ENCODE measurements at places on chromosomes 6 and 20. TPM values are rescaled to one million over a fixed set of nuclear protein-coding genes. Genes with fewer than 3 reads are reported as not detected.

- ATAC-seq = no peak
These were observed 861 bp upstream of the HLA-A start for GRCh38 chr6:29941471-29941870.

GRCh38 chr20:32391003-32391402, 32.9 kb downstream of the ASXL1 start:
- ATAC-seq = no peak

GRCh38 chr6:125153391-125154117, at the start of gene TPD52L1:
Gene TPD52L1 (plus strand): TSS chr6:125153773. CDS start chr6:125153952, 179 bp downstream.
- peak; percentile 94 for ATAC-seq

DNA sequence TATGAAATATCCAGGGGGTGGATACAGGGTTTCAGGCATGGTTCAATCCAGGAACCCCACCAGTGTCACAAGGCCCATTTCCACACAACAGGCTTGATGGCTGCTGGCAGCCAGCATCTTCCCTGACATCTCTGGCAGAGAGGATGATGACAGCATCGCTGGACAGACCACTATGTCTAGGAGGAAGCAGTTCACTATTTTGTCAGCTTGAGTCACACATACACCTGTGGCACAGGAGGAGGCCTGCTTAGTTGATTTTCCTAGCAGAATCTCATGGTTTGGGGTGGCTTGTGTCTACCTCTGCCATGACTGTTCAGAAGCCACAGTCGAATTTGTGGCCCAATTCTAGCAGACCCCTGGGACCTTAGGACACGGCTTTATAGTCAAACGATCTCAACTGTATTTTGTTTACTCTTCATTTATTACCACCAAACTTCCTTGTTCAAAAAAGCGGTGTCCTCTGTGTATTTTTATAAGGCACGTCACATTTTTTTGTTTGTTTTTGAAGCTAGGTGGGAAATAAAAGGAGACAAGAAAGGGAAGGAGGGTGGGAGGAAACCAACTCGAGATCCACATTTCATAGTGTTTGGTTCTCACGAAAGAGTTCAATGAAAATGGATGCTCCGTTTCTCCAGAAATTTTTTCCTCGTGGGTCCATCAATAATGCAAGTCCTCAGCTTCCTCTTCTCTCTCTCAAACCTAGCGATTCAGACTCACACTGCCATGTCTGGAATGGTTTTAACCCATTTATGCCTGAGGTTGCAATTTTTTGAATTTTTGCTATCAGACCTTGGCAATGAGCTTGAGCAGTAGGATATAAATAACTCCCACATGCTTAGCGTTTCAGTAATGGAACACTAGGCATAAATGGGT, 94.4 kb downstream of the TOX2 start:
- no peak for ATAC-seq

DNA sequence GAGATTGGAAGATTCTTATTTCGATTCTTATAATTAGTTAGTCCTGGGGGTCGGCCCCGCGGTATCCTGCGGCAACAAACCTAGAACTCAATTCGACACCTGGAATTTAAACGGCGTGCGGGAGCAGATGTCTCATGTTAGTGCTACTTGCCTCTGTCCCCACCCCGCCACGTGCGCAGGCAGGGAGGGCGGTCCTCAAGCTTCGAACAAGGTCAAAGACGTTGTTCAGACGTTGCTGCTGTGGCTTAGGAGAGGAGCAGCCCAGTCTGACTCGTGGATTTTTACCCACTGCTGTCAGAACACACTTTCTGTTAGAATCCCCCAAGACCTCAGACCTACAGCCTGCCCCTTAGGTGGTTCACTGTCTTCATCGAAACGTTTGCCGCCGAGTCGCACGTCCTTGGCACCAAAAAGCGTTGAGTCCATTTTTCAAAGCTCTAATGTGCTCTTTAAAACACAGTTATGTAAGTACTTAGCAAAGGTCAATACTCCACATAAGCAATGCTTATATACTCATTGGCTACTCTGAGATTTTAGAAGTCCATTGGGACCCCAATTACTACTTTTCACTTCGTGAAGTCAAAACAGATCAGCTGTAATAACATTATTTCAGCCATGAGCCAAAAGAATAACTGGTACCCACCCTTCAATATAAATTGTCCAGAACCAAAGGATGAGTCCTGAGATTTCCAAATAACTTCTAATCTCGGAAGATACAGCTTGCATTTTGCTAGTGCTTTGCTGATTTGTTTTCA, 2.7 kb upstream of the C6orf62 start:
- peak; percentile 71 for ATAC-seq

DNA sequence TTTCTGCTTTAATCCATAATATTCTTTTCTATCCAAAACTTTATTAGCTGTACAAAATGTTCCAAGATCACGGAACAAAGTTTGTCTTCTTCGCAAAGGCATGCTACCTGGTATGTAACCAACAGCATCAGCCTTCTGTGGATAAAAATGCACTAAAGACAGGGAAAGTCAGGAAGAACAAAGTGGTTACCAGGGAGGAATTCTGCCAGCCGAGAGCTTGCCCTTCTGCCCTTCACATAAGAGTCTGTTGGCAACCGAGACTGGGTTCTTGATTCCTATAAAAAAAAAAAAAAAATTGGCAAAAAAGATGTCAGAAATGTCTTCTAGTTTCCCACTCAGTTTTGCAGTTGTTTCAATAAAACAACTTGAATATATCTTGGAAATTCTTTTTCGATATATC, 58.0 kb downstream of the TASP1 start:
- ATAC-seq = no peak

- ATAC-seq = no peak
These were observed 72.4 kb upstream of the SLC22A23 start for GRCh38 chr6:3529232-3529631.

GRCh38 chr20:9617940-9618339, 103.5 kb downstream of the LAMP5 start:
- no peak for ATAC-seq

- no peak for ATAC-seq
These were observed 112.0 kb upstream of the MCHR2 start for GRCh38 chr6:100105919-100106529.

DNA sequence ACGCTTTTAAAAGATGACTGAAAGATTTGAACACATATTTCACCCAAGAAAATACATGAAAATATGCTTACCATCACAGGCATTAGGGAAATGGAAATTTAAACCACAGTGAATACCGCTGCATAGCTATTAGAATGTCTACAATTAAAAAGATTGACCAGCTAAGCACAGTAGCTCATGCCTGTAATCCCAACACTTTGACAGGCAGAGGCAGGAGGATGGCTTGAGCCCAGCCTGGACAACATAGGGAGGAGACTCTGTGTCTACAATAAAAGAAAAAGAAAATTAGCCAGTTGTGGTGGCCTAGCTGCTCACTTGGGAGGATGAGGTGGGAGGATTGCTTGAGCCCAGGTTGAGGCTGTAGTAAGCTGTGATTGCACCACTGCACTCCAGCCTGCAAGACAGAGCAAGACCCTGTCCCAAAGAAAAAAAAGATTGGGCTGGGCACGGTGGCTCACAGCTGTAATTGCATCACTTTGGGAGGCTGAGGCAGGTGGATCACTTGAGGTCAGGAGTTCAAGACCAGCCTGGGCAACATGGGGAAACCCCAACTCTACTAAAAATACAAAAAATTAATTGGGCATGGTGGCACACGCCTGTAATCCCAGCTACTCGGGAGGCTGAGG, 163.7 kb upstream of the AKAP12 start:
- no peak for ATAC-seq

DNA sequence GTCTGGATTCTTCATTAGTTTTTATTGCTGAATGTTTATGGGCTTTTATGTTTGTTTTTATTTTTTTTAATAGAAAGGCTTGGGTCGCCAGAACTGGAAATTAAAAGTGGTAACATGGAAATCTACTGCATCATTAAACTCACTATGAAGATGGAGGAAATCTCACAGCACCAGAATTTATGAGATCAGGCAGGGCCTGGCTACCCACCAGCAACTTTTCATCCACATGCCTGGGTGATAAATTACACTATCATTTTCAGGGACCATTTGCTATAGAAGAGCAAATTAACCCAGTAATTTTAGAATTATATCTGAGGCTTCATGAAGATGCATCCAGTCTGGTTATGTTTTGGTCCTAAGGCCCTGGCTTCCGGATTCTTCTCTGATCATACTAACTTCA, 57.8 kb upstream of the PLCB4 start:
- ATAC-seq = no peak

- ATAC-seq = peak; percentile 34
These were observed 16.0 kb downstream of the HLA-DPA1 start for GRCh38 chr6:33057222-33058150.

The TMEM170B gene
- 0.69 TPM for total RNA-seq

- no peak for ATAC-seq
These were observed 374.1 kb downstream of the BCKDHB start for GRCh38 chr6:80480421-80481157.

DNA sequence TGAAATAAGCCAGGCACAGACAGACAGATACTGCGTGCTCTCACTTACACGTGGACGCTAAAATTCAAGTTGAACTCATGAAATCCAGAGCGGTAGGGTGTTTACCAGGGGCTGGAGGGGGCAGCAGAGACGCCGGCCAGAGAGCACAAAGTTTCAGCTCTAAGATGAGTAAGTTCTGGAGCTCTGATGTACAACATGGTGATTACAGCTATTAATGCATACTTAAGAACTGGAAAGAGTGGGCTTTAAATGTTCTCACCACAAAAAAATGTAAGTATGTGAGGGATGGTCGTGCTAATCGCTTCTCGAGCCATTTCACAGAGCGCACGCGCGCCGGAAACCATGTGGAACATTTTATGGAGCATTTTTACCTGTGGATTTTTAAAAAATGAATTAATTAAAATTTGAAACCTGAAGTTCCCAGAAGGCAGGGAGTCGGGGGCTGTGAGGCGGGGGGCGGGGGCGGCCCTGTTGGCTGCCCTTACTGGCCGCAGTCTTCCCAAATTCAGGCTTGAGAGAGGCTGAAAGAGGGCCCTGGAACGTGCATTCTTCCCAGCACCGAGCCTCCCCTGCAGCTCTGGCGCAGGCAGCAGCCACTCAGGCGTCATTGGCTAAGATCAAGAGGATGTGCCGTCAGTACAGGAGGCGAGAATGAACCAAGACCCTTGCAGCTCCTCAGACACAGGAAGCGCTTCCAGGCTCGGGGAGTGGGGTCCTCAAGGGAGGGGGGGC, 8.5 kb upstream of the SLCO4A1 start:
- no peak for ATAC-seq

- ATAC-seq = no peak
These were observed 41.3 kb downstream of the NTSR1 start for GRCh38 chr20:62749851-62750445.

DNA sequence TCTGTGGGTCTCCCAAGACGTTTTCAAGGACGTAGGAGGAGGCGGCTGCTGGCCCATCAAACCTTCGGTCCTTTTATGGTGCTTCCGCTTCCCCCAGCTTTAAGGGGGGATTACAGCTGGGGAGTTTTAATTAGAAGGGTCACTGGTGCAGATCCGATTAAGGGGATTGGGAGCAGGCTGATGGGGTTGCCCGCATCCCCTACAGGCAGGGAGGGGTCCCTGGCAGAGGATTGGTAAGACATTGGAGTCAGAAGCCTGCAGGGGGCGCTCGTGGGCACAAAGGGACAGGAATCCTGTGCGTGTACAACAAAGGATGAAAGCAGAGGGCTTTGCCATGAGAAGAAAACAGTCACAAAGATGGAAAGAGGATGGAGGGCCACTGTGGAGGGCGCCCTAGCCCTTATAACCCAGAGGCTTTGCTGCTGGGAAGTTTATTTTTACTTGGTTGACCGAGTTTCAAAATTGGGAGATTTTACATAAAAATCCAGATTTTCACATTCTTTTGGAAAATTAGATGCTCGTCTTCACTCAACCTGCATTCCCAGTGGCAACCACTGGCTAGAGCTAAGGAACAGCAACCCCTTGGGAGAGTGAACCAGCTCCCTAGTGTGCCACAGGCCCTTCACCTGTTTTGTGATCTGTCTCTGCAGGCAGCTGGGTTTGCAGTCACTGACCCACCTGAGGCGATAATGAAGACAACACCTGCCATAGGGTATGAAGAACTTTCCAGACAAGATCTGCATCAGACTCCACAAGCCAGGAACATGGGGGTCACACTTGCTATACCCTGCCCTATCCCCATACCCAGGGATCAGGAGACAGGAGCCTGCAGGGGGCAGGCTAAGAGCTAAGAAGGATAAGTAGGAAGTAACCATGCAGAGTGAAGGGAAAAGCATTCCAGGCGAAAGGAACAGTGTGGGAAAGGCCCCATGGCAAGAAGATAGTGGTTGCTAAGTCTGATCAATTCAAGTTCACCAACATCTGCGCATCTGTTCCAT, 97.7 kb downstream of the KCNB1 start:
- ATAC-seq = peak; percentile 65

GRCh38 chr6:136685540-136686108, 106.7 kb downstream of the MAP3K5 start:
- ATAC-seq = no peak

DNA sequence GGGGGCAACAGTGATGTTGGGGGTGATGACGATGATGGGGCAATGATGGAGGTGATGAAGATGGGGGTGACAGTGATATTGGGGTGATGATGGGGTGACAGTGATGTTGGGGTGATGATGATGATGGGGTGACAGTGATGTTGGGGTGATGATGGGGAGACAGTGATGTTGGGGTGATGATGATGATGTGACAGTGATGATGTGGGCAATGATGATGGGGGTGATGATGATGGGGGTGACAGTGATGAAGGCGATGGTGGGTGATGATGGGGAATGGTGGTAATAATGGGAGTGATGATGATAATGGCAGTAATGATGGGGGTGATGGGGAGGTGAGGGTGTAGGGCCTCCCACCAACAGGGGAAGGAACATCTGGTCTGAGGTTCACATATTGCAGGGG, 150.6 kb downstream of the ERMARD start:
- no peak for ATAC-seq

DNA sequence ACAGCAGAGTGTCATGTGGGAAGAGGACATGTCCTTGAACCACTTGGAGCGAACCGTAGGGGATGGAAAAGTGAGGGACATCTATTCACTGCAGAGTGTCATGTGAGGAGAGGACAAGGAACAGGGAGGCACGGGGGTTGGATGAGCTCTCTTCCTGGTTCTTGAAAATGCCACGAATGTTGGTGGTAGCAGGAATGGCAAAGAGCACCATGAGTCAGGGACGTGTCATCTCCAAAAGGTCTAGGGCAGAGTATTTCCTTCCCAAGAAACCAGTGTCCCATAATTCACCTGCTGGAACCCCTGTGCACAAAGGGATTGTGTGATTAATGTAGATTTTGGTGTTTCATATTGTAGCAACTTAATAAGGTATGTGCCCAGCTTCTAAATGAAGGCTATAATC, 136.8 kb downstream of the BFSP1 start:
- no peak for ATAC-seq

DNA sequence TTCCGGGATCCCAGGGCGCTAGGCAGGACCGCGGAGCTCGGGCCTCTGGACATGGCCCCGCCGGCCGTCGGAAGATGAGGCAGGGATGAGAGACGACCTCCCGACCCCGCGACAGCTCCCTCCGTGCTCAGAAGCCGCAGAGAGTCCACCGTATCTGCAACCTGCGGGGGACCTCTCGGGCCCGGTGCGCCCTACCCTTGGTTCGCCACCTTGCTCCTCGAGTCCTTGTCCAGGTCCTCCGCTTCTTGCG, 301 bp downstream of the PPP1R3D start:
- peak; percentile 32 for ATAC-seq

The ASXL1 gene
- 164 TPM for total RNA-seq

The NKX2-4 gene
- total RNA-seq = not detected

- ATAC-seq = no peak
These were observed 202.3 kb upstream of the GGTLC1 start for GRCh38 chr20:24190905-24191304.

- no peak for ATAC-seq
These were observed 56.2 kb upstream of the ARID1B start for GRCh38 chr6:156720691-156721685.
